ENCODE measurements at places on chromosomes 5 and 9.

DNA sequence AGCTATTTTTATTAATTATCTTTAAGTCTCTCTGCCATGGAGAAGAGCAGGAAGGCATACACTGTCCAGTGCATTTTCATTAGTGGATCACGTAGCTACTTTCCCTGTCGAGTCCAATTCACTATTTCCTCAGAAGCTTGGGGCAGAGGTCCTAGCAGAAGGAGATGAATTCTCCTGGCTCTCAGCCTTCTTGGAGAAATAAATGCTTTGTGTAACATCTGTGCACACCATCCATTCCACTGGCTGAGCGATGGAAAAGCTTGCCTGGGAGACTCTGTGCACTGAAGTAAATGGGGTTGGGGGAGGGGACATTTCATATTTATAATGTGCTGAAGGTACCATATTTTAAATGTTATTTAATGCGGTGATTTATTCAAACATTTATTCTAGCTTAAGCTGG, 23.4 kb downstream of the PROP1 start:
- DNase-seq = no peak

DNA sequence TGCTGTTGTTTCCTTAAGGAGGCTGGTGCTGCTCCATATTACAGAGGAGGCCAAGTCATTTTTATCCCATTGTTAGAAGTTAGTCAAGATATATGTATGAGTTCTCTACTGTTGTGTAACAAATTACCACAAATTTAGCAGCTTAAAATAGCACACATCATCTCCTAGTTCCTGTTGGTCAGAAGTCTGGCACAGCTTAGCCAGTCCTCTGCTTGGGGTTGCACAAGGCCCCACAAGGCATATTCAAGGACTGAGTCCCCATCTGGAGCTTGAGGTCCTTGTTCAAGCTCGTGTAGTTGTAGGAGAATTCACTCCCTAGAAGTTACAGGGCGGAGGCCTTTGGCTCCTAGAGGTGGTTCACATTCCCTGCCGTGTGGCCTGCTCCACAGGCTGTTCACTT, 14.7 kb downstream of the MTAP start:
- DNase-seq = no peak

- no peak for DNase-seq
Measured at GRCh38 chr9:22829236-22829635, 382.6 kb downstream of the DMRTA1 start.

GRCh38 chr5:73523861-73524260, 25.6 kb downstream of the BTF3 start:
- no peak for DNase-seq

- peak; percentile 51 for DNase-seq
Measured at GRCh38 chr9:108579757-108580439, 275.9 kb downstream of the ACTL7B start.

DNA sequence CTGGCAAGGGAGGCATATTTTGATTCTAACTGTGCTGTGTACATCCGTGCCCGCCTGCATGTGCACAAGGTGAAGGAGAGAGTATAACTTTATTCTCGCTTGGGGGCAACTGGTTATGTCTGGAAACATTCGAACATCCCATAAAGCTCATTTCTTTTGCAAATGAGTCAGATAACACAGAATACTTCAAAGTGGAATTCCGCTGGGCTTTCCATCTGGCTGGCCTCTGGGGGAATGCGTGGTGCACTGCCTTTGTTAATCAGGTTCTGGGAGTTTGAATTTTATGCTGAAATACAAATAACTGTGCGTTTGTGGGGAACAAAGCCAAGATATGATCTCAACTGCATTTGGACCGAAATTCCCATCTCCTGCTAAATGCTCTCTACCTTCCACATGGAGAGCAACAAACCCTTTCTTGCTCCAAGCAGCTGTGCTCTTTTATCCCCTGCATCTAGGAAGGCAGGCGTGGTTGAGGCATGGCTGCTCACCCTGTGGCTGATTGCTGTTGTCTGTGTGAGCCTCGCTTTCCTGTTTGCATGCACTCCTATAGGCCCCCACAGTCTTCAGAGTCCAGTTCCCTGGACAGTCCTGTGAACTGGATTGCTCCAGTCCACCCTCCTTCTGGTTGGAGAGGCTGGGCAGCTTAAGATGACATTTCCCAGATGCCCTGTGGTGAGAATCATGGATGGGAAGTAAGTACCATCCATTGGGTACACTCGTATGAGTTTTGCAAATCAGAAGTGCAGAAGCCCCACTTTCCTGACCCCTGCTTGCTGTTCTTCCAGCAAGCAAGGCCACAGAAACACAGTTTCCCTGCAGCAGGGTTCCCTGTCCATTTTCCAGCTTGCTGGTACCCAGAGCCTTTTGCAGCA, 82.9 kb upstream of the ALDH1B1 start:
- DNase-seq = no peak

GRCh38 chr5:170745481-170746071, 37.9 kb upstream of the GABRP start:
- DNase-seq = no peak

DNA sequence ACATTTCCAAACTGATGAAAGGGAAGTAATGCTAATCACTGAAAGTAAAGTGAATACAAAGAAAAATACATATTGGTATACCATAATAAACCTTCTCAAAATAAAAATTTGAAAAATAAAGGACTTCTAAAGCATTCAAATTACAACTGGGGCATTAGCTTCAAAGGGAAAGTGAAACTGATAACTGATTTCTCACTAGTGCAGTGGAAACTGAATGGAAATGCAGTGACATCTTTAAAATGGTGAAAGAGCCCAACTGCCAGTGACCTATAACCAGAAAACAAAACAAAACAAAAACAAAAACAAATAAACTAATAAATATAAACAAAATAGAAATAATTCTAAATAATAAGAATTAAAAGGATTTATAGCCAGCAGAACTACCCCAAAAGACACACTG, 297.5 kb upstream of the GRIN3A start:
- DNase-seq = peak; percentile 20

GRCh38 chr5:10655161-10655971, 91.5 kb downstream of the ANKRD33B start:
- no peak for DNase-seq

DNA sequence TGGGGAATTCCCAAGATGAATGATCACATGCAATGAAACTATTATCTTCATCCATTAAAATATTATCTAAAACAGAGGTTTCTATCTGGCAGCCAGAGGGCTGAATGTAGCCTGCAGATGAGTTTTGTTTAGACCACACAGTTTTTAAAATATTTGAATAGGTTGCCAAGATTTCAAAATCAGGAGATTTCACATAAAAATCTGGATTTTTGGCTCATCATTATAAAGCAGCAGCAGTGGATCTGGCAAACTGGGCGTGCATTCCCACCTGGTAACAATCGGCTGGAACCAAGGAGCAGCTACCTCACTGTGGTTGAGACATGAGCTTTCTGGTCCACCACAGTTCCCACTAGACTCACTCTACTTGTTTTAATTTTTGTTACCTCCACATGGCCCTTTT, 155.1 kb downstream of the BNC2 start:
- DNase-seq = no peak

- DNase-seq = no peak
Measured at GRCh38 chr9:10005206-10005605, 607.6 kb downstream of the PTPRD start.

DNA sequence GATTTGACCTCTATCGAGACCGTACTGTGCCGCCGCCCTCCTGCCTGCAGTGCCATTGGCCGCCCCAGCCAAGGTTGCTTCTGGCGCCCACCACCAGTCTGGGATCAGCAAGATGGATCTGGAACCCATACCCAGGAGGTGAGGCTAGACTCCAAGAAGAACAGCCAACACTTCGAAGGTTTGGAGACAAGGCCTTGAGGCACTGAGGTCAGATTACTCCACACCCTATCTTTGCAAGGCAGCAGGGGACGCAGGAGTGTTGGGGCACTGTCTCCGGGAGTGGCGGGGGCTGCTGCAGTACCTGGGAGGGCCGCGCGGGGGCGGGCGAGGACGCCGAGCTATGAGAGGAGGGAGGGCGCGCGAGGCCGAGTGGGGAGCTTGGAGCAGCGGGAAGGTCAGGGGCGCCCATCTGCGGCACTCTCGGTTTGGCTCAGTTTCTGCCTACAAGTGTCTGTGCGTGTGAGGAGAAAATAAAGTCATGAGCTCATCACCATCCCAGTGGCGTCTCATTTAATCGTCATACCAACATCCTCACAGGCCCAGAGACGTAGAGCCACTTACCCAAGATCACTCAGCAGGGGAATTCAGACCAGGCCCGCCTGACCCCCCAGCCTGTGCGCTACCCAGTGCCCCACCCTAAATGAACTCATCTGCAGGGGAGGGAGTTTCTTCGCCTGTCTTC, 20.5 kb upstream of the PSD2 start:
- DNase-seq = peak; percentile 81

DNA sequence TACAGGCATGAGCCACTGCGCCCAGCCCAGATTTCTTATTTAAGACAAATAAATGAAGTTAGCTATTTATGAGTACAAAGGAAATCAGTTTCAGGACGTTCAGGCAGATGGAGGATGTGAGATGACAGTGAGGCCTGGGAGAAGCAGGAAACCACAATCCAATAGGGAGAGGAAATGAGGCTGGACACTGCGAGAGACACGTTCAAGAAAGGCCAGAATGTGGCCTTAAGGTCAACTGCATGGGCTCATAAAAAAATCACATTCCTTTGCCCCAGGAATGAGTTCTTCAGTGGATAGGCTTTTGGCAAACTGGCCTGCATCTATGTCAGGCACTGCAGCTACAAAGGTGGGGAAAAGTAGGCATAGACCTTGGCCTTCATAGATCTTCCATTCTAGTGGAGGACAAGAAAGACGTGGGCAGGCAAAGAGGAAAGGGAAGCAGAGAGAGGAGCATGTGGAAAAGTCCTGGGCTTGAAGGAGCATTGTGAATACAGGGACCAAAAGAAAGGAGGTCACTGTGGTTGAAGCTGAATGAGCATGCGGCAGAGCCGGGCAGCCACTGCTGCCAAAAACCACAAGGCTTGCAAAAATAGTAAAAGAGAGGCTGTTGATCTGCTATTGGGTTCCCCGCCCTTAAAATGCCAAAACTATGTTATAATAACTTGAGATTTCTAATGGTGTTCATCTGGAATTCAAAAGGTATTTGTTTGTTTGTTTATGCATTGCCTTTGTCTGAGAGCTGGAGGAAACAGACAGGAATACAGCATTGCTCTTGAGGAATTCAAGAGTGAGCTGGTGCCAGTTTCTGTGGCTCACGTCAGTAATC, 133.0 kb downstream of the GNA14 start:
- peak; percentile 5 for DNase-seq

DNA sequence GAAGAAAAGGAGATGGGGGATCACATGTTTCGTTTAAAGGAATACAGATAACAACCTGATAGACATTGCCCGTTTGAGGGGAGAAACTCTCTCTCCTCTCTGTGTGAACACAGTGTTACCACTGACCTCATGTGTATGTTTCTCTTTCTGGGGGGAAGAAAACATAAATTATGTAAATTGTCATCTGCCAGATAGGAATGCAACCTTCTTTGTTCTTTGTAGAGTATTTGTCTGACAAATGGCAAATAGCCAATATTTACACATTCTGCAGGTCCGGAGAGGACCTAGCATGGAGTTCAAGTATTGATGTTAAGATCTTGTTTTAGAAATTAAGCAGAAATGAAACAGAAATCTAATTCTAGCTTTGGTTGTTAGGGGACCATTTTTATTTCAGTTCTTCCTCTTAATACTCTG, 276.3 kb downstream of the SAXO1 start:
- DNase-seq = no peak

DNA sequence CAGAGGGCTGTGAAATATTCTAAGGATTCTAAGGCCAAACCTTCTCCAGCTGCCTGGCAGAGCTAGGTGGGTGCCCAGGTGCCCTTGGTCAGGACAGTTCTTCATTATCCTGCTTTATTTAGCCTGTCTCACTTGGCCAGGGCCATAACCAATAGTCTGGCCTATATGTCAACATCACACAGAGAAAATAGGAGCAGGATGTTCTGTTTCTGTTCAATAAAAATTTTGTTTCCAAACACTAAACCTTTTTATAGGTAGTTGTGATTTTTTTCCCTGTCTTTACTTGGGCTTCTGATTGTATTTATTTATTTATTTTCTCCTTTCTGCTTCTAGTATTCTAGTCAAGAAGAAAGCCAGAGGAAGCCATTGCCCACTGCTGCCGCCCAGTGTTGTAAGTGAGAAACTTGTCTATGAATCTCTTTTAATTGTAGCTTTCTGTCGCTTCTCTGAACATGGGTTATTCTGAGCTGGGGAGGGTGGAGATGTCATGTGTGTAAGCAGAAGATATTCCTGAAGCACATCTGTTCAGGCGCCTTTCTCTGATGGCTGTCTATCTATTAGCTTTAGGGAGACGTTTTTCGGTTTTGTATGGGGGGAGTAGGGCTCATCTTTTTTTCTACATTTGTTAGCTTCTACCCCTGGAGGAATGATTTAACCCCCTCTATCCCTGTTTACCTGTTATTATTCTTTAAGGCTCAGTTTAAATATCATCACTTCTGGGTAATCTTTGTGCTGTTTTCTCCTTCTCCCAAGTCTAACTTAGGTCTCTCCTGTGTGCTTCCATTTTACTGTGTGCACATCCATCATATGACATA, 97.1 kb downstream of the UNC13B start:
- peak; percentile 71 for DNase-seq

GRCh38 chr5:58116346-58116745, 343.5 kb downstream of the PLK2 start:
- no peak for DNase-seq

GRCh38 chr9:100662122-100662521, 84.2 kb downstream of the CAVIN4 start:
- no peak for DNase-seq

DNA sequence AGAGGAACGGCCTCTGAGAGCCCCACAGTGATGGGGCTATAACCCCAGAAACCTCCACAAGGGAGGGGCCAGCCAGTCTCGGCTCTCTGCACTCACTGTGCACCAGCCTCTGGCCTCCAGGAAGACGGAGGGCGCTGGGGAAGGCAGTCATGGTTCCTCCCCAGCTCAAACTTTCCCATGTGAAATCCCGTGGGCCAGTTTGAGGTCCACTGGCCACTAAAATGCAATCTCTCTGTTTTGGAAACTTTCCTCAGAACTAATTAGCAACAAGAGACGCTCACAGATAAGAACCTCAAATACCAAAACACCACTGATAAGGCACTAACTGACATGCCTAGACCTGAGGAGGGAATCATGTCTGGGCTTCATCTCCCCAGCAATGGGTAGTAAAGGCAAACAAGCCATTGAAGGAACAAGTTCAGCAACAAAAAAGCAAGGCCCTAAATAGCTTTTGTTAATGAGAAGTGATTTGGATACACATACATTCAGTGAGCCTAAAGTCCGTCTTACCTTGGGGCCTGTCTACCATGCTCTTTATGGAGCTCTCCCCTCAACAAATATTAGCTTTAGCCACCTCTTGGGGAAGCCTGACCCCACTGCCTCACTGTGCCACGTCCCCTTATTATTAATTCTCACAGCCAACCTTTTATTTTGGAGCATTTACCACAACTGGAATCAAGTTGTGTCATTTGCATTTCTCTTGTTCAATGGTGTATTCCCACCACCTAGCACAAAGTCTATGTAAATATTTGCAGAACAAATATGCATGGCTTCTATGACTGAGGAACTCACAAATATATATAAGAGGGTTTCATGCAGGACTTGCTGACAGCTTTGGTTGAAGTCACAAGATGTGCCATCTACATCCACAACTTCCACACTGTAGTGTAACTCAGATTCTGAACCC, 56.1 kb upstream of the GLRX start:
- no peak for DNase-seq

GRCh38 chr9:108477529-108478006, 378.2 kb downstream of the ACTL7B start:
- no peak for DNase-seq

All from common myeloid progenitor, CD34-positive (primary cell).